ENCODE measurements at places on chromosomes 13 and 19.

- no peak for DNase-seq
Measured at GRCh38 chr13:104949840-104950740, 1585.4 kb downstream of the EFNB2 start.

DNA sequence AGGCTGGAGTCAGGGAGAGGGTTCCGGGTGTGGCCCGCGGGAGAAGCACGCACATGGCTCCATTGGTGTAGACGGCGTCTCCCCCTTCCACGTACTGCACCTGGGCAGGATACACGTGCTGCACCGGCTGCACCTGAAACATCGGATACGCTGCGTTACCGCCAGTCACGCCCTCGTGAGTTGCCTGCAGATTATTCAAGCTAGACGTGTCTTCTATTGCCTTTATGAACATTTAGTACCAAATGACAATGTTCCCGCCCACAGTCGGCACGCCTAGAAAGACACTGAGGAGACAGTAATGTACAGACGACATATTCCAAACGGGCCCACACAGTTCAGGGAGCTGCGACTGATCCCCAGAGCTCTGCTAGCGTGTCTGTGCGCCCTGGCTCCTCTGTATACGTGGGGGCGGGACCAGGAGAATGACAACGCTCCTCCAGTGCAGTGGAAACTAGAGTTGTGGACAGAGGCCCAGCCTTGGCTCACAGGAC is 64.1 kb upstream of the RANBP3 start:
- no peak for DNase-seq

GRCh38 chr13:93818345-93818744 is 591.7 kb downstream of the GPC6 start:
- no peak for DNase-seq

- peak; percentile 8 for DNase-seq
Measured at GRCh38 chr13:48004201-48004600, 3.1 kb upstream of the SUCLA2 start.

DNA sequence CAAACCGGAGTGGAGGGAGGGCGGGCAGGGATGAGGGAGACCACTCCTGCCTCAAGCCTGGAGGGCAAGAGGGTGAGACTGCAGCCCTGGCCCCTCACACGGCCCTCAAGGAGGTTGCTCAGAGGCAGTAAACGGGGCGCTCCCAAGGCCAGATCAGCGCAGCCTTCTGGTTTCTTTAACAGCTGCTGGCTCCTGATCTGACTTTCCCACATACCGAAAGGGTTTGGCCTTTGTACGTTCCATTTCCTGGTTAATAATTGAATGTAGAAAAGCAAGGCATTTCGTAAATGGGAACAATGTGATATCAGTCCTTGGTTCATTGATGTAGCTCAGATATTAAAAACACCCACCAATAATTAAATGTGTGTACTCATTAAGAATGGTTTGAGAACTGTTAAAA is 71.5 kb downstream of the GGACT start:
- DNase-seq = no peak

- no peak for DNase-seq
Measured at GRCh38 chr19:15812060-15812722, 3.3 kb downstream of the OR10H1 start.

DNA sequence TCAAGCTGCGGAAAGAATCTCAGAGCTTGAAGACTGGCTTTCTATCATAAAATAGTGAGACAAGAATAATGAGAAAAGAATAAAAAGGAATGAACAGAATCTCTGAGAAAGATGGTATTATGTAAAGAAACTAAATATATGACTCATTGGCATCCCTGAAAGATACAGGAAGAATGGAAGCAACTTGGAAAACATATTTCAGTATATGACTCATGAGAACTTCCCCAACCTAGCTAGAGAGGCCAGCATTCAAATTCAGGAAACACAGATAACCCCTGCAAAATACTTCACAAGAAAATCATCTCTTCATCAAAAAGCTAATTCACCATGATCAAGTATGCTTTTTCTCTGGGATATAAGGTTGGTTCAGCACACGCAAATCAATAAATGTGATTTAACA is 2318.0 kb downstream of the PCDH9 start:
- peak; percentile 15 for DNase-seq

DNA sequence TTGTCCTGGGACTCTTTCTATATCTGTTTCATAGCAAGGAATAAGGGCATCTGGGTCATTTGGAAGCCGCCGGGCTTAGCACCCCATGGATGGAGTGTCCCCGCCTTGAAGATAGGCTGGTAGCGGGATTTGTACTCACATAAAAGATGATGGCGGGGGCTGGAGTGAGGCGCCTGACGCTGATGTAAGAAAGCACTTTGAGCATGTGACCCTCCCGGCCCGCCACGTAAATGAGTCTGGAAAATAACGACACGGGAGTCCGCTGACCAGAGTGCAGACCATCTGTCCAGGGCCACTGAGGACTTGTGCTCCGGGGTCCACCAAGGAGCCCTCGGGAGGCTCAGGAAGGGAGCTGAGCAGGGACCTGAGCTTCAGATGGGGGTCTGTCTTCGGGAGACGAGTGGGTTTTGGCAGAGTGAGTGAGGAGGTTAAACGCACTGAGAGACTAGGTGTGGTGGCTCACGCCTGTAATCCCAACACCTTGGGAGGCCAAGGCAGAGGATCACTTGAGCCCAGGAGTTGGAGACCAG is 25.8 kb downstream of the SLC7A9 start:
- no peak for DNase-seq

DNA sequence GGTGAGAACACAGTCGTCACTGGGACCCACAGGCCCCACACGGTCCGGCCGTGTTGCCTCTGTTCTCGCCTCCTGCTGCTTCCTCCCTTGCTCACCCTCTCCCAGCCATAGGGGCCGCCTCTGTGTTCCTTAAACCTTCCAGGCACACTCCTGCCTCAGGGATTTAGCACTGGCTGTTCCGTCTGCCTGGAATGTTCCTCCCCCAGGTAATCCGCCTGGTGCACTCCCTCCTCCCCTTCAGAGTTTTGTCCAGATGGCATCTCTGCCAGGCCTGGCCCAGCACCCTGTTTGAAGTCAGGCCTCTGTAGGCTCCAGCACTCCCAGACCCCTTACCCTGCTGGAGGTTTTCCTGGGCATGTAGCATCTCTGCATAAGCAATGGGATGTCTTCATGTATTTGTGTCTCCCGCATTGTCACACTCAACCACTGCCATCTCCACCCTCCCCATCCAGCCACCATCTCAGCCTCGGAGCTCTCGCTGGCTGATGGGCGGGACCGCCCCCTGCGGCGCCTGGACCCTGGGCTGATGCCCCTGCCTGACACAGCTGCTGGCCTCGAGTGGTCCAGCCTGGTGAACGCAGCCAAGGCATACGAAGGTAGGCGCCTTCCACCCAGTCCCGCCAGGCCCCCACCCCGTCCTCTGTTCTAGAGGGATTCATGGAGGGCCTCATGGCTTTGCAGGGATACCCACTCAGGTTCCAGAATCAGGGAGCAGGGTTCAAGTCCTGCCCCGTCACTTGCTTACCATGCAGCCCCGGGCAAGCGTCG is 25.9 kb downstream of the DPF1 start:
- no peak for DNase-seq

DNA sequence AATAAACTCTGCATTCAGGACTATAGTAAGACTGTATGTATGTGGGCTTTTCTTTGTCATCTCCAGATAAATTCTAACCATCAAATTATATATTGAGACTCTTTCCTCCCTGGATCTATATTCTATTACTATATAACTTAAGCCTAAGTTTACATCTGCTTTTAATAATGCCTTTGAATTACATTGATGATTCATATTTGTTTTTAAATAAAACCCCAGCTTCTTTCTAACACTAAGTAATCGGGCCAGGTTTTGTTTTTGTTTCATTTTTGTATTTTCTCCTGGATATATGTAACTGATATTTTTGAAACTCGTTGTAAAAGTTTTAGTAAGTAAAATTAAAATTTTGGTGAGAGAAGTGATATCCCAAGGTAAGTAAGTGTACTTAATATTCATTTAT is 1599.1 kb downstream of the PCDH9 start:
- DNase-seq = no peak

- DNase-seq = no peak
Measured at GRCh38 chr13:39422845-39423565, 180.0 kb downstream of the LHFPL6 start.

DNA sequence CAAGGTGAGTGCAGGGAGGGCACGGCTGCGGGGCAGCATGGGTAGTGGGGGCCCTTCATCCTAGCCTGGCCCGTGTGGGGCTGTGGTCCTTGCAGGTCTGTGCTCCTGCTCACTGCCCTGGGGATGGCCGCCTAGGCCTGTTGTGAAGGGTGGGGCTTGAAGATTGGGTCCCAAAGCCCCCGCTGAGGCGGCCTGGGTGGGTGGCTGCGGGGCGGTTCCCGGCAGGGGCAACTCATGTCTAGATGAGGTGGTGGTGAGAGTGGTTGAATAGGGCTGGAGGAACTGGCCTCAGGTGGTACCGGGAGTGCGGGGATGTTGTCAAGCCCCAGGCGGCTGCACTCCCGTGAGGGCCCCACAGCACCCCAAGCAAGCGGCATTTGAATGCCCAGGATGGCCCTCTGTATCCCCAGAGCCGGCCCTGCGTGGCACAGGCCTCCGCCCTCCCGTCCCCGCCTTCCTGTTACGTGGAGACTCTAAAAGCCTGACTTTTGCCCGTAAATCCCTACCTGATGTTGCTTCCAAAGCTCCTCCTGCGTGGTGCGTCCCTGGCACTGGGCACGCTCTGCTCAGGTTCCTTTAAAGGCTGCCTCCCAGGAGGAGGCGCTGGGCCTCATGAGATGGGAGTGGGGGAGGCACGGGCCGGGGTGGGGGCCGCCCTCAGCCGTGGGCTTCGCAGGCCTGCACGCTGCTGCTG is 15.0 kb downstream of the SPPL2B start:
- no peak for DNase-seq

- DNase-seq = no peak
Measured at GRCh38 chr13:40428354-40428753, 238.1 kb downstream of the FOXO1 start.

DNA sequence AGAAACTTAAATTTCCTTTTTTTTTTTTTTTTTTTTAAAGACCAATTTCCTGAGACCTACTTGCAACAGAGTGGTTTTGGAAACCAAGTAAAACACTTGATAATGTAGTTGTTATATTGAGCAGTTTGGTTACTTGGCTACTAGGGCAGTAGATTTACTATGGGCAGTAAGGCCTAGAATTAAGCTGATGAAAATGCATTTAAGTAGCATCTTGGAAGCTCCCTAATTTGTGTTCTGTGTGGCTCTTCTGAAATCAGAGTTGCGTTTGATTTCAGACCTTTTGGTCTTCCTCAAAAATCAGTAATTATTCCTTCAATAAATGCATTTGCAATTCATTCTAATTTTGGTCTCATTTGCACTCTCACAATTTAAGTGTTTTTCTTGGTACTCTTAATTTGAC is 810 bp downstream of the GPR180 start:
- DNase-seq = no peak

GRCh38 chr13:29529754-29530153 is 65.7 kb downstream of the SLC7A1 start:
- DNase-seq = no peak

DNA sequence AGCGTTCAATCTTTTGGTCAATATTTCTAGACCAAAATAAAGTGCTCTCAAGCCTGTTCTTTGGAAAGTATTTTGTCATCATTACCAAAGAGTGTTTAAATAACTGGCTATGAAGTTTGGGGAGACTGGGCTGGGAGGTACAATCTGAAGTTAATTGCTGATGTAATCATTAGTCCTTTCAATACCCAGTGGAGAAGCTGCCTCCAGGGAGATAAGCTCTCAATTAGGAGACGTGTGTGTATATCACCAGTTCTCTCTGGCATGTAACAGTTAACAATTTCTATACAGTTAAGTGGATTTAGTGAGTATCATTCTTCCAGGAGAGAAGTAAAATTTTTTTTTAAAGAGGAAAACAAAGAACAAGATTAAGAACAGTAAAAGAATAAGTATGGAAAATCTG is 1.4 kb downstream of the COL4A1 start:
- no peak for DNase-seq

DNA sequence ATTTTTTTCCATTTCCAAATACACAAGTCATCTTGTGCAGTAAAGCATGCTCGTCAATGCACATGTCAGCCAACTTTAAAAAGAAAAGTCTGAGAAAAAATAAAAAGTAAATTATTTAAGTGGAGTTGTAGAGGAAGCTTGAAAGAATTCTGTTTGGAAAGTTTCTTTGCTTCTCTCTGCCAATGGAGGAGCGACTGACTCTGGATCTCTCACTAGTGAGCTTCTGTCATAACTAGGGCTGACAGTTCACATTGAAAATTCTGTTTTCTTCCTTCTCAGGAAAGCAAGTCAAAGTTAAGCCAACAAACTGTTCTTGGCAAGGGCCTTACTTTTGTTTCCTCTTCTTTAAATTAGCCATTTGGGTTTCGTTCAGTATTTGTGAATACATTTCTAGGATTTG is 298.2 kb downstream of the POU4F1 start:
- DNase-seq = no peak

DNA sequence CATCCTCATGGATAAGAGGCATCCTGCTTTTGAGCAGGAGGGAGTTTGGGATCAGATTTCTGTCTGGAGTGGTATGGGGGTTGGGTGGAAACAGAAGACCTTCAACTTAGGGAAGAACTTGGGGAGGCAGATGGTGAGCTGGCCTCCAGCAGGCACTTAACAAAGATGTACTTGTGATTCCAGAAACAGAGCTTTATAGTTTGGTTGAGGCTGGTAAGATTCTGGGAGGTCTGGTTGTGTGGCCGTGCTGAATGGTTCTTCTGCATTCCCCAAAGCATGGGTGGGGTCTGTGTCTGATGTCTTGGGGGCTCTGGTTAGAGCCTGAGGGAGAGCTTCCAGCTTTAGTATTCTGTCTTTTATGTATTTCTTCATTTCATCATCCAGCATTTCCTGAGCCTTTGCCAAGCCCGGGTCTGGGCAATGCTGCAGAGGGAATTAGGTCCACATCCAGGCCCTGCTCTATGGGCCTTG is 4.8 kb downstream of the MEGF8 start:
- no peak for DNase-seq

DNA sequence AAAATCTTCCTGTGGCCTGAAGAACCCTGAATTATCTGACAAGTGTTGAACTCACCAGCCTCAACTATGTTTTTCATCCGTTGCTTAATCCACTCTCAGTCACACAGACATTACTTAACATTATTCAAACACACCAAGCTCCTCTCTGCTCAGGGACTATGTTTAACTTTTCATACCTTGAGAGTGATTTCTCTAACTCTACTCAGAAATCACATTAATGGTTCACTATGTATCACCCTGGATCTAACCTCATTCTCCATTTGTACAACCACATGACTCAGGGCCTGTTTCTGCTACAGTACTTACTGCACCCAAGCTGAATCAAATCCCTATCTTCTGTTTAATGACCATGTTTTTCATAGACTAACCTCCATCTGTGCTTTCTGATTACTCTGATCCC is 553.7 kb upstream of the PRR20A start:
- no peak for DNase-seq
